Inflammatory macrophage treated with lipopolysaccharide for 1 hour (primary cell): ENCODE measurements at places on chromosomes 3 and 15.

DNA sequence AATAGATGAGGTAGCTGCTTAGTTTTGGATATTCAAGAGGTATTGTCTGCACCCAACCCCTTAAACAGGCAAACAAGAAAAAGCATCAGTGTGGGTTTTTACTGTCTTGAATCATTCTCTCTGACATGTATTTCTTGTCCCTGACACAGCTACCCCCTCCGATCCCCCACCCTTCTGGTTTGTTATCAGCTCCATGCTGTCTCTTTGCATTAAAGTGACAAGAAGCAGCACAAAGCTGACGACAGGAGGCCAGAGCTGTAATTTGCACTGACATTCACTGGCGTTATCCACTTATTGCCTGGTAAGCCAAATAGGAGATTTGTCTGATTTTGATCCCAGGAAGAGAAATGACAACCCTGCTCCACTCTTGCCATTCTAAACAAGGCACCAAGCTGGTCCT lies 83.3 kb upstream of the SNRK start:
- no peak for DNase-seq

DNA sequence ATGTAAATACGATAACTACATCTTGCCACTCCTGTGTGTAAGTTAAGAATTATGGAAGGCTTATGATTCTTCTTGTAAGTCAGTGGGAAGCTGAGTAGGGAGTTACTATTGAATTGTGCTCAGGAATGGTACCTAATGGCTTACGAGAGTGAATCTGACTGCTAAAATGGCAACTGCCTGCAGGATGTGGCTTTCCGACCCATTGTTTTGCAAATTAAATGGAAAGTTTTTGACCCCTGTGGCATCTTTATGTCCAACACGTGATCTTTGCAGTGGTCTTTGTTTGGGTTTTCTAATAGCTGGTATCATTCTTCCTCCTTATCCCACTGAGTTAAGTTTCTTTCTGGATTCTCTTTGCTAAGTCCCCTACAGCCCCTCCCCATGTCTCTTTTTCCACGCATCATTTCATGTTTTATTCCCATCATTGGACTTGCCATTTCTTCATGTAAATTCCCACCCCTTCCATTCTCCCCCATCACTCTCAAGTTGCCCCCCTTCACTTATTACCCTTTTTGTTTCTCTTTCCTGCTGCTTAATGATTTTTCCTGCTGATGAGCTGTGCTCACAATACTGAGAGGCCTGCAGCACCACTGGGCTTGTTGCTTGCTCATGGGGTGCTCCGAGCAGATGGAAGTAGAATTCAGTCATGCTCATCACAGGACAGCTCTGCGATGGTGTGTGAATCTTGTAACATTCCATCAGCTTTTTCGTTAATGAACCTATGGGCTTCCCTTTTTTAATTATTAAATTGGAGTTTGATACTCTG lies 428.2 kb upstream of the IL12A start:
- DNase-seq: no peak

DNA sequence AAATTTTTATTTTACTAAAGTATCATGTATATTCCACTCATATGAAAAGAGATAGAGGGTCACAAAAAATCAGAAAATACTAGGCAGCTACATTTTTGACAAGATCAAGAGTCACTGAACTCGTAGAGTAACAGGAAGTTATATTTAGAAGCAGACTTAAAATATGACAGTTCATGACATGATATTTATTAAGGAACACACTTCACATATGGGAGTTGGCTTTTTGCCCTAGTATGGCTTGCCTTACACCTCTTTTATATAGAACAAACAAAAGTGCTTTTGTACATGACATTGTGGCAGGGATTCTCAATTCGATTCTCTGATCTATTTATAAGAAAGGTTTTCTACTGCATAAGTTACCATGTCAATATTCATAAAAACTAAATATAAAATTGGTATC lies 80.1 kb upstream of the GBE1 start:
- DNase-seq: peak; percentile 14

- peak; percentile 97 for DNase-seq
Observed at GRCh38 chr3:172129850-172130716, 90.7 kb downstream of the FNDC3B start.

DNA sequence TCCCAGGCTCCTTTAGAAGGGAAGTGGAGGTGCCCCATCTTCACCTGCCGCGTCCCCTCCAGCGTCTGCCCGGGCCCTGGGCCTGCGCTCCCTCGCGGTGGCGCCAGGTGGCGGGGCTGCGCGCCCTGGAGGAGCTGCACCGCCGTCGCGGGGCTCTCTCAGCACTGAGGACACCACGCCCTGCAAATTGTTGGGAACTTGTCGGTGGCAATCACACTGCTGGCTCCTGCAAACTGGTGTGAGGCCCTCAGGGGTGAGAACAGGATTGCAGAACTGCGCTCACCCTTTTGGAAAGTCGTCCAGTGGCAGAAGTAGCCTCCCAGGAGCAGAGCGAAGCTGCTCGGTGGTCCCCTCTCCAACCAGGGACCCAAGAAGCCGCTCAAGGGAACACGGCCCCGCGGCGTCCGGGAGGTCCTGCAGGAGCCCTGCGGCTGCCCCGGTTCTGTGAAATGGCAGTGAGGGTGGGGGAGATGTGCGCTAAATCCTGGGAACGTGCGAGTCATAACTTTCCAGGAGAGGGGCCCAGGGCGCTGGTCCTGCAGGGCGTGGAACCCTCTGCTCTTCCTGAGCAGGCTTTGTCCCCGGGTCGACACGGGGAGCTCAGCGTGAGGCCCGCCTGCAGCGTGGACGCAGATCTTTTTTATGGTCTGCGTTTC lies 995 bp upstream of the LRRK1 start:
- peak; percentile 79 for DNase-seq

DNA sequence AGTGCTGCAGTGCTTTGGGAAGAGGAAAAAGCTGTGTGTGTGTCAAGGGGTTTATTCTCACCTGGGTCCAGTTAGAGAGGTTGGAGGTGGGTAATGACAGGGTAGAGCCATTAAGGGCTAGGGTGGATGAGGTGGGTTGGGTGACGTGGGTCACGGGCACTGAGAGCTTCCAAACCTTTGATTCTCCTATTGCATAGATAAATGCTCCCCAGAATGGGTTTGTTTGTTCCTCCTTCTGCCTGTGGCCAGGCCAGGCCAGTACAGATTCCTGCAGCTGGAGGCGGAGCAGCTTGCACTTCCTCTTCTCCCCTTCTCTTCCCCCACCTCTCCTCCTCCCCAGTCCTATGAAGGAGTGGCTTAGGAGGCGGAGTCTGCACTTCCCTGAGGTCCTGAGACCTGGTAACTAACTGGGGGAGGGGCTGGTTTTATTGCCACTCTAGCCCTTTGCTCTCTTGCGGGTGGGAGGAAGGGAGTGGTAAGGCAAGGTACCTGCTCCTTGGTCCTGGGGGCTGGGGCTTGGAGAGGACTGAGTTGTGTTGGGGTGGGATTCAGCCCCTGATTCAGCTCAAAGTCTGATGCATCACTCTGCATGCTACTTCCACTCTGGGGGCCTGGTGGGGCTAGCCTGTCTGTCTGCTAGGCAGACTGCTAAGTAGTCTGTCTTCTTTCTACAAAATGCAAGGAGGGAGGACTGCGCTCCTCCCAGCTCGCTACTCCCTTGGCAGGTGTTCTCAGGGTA lies 3.5 kb downstream of the SPINT1 start:
- DNase-seq: peak; percentile 87

DNA sequence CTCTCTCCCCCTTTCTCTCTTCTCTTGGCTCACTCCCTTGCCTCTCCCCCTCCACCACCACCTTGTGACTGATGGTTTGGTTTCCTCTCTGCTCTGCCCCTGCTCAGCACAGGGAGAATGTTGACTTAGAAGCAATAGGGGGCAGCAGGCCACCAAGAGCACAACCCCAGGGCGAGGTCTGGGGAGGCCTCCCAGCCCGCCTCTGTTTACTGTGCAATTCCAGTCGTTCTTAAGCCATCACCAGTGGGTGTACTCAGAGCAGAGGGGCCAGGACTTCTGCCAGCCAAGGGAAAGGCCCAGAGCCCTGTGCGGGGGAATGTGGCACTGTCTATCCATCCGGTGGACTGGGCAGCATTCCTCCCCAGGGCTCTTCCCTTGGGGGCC lies 5.7 kb upstream of the APEH start:
- no peak for DNase-seq

DNA sequence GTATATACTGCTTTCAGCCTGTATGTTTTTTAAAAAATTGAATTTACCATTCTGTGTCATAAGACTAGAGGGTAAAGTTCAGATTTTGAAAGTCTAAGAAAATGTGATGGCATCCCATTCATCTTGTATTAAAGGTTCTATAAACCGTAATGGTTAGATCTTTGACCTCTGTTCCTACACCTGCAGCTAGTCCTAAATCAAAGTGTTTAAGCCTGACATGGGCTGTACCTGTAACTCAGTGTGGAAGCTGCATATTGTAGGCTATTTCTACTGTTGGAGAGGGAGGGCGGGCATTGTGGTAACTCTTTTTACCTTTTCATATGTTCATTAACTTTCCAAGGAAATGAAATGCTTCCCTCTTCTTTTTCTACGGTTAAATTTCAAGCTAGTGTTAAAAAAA lies 53.9 kb downstream of the ARHGEF26 start:
- no peak for DNase-seq

GRCh38 chr3:128188956-128189355 lies 35.7 kb downstream of the EEFSEC start:
- peak; percentile 33 for DNase-seq

DNA sequence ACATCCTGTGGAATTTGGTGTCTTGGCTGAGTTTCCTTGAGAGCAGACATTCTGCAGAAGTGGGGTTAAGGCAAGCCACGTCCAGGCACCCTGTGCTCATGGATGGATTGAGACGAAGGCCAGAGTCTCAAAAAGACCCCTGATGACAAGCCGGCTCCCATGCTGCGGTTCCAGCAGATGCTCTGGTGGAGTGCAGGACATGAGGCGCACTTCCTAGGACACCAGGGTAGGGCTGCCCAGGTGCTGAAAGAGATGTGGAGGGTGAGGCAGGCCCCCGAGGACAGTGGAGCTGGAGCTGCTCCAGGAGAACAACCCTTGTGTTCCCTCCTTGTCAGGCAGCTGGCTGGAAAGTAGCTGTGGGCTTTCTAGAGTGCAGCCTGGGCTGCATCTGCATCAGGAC lies 81.0 kb downstream of the ASB7 start:
- DNase-seq: no peak

DNA sequence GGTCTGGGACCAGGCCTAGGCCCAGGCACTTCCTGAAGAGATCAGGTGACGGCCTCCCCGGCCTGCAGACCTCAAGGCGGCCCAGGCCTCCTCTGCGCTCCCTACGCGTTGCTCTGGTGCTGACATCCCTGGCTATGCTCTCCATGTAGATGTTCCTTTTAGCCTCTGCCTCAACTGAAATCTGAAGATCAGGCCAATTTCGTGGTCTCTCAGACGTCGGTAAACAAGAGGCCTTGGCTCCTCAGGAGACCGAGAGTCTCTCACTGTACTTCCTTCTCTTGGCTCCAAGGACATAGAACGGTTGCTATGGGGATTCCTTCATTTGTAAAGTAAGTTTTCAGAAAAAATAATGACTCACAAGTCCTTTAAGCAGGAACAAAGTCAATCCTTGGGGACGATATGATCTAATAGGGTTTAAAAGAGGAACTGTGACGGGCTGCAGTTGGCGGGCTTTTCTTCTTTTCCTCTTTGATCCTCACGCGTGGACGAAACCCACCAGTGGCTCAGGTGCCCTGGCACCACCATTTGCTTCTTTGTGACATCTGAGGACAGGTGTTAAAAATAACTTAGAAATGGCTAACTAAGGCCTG lies 55.6 kb upstream of the CGNL1 start:
- peak; percentile 82 for DNase-seq
